ENCODE measurements at places on chromosomes 16 and 17. TPM values are rescaled to one million over a fixed set of nuclear protein-coding genes. Genes with fewer than 3 reads are reported as not detected.

Gene CLEC18A
- not detected for polyA plus RNA-seq

GRCh38 chr17:22463110-22463850 lies 771.0 kb downstream of the KCNJ18 start:
- no peaks in the 10 kb centered on the region for H3K27me3 ChIP-seq
- no peak overlapping the region for H3K4me3 ChIP-seq
- DNase-seq: no peak

DNA sequence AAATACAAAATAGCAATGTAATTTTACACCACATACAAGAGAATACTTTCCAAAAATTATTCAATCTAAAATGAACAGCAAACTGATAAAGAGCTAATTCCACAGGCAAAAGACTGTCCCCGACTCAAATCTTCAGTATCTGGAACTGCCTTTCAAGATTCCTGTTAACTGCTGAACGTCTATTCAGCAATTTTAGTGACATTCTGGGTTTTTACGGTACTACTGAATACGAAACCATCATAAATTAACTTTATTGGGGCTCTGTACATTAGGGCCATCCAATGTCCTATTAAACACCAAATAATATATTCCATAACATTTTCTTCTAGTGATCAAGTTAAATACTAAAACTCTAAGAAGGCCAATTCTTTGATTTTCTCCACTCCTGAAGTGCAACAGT lies 1.6 kb downstream of the FBXL20 start:
- H3K27ac ChIP-seq: no peak overlapping the region
- no peak for DNase-seq
- peaks cover 17% of the 10 kb centered on the region for H3K4me1 ChIP-seq
- H3K4me3 ChIP-seq: no peak overlapping the region

Gene PRCD
- polyA plus RNA-seq: 1.2 TPM

DNA sequence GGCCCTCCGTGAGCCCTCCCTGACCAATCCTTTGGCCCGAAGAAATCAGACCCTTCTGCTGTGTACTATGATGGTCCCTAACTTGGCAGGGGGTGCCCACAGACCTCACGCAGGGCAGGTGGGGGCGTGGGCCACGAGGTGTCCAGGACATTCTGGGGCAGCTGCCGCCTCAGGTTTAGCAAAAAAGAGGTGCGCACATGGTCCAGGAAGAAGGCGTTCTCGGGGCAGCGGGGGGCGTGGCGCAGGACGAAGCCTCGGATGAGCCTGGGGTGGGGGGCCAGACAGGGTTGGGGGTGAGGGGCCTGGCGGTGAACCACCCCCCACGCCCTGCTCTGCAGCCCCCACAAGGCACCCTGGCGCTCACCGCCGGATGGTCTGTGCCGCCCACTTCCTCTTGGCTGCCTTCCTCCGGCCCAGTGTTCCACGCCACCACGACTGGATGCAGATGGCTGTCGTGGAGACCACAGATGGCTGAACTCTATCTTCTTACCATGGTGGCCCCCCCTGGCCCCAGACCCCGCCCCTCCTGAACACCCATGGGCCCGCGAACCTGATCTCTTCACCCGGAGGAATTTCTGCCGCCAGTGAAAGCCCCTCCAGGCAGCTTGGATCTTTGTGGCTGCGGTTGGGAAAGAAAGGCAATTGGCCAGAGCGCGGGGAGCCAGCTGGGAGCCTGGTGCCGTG lies 14.2 kb upstream of the CRK start:
- peaks cover 6% of the 10 kb centered on the region for H3K4me1 ChIP-seq
- no peaks in the 10 kb centered on the region for H3K27me3 ChIP-seq
- no peak overlapping the region for H3K4me3 ChIP-seq
- H3K36me3 ChIP-seq: peaks cover 6% of the 10 kb centered on the region

DNA sequence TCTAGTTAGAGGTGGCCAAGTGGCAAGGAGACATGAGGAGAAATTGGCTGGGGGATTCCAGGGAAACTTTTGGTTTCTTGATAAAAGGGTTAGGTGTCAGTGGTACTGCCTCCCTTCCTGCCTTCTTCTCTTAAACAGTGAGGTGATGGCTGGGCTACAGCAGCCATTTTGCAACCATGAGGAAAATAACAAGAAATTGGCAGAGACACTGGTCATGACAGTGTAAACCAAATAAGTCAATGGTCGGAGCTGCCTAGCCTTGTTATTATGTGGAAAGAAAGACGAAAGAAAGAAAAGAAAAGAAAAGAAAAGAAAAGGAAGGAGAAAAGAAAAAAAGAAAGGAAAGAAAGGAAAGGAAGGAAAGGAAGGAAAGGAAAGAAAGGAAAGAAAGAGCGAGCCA lies 63.9 kb downstream of the CPPED1 start:
- no peaks in the 10 kb centered on the region for H3K36me3 ChIP-seq
- H3K27ac ChIP-seq: no peak overlapping the region
- no peak for DNase-seq
- H3K4me3 ChIP-seq: no peak overlapping the region
- H3K27me3 ChIP-seq: no peaks in the 10 kb centered on the region
